Left ventricle myocardium inferior (tissue), 1 donor: ENCODE measurements at places on chromosomes 6 and 20.

- DNase-seq: no peak
Observed at GRCh38 chr6:24358219-24358821, 461 bp upstream of the DCDC2 start.

- DNase-seq: no peak
Observed at GRCh38 chr20:48544402-48545339, 283.1 kb downstream of the PREX1 start.

DNA sequence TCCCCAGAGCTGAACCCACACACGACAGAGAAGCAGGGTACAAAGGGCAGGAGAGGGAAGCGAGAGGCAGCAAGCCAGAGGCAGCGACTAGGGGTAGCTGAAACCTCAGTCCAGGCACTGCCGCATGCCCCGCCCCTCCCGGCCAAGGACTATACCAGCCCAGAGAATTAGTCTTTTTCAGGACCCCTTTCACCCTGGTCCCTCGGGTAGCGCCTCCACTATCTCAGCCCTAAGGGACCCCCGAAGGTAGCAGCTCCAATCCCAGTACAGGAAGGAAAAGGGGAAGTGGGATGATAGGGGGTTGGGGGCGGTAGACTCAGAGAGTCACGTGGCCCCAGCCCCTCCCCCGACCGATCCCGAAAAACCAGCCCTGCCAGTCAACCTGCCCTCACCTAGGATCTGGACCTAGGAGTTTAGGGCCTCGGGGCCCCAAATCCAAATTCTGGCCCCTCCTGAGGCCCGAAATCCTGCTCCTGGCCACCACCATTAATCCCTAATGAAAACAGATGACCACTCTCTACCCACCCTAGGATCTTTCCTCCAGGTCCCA, 1.3 kb downstream of the RGL2 start:
- DNase-seq: no peak

DNA sequence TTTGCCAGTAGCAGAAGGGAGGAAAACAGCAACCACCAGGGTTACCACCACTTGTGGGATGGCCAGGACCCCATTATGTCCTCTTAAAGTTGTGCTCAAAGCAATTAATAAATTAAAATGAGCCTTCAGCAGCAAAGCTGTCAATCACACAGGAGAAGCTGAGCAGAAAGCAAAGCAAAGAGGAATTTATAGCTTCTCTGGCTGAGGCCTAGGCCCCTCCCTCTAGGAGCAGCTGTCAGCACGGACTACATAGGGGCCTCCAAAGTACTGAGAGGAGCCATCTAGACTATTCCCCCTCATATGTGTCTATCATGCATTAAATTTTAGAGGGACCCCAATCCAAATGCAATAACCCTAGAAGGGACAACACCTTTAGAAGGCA, 6.4 kb downstream of the CCND3 start:
- no peak for DNase-seq

DNA sequence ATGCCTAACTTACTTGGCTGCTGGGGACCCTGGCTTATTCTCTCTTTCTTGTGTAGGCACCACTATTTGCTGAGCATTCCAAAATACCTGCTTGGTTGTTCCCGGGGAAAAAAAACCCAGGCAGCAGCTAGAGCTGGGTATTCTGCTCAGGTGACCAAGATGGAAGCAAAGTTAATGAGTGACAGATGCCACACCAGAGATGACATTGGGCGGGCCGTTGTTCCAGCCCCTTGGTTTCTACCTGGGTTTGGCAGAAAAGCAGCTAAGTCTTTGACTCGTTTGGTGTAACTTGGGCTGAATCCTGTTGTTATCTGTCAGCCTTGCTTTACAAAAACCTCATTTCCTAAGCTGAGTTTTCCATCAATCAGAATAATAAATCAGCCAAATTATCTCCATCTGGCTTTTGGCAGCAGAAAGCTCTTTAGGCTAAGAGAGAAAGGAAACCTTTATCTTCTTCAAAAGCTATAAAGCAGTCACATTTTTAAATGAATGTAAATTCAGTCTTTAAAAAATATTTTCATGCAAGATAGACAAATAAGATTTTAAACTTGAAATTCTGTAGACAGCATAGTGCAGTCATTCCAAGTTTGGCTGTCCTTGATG, 202.0 kb upstream of the GMDS start:
- no peak for DNase-seq

- no peak for DNase-seq
Observed at GRCh38 chr6:115064680-115065079, 721.9 kb upstream of the HS3ST5 start.

DNA sequence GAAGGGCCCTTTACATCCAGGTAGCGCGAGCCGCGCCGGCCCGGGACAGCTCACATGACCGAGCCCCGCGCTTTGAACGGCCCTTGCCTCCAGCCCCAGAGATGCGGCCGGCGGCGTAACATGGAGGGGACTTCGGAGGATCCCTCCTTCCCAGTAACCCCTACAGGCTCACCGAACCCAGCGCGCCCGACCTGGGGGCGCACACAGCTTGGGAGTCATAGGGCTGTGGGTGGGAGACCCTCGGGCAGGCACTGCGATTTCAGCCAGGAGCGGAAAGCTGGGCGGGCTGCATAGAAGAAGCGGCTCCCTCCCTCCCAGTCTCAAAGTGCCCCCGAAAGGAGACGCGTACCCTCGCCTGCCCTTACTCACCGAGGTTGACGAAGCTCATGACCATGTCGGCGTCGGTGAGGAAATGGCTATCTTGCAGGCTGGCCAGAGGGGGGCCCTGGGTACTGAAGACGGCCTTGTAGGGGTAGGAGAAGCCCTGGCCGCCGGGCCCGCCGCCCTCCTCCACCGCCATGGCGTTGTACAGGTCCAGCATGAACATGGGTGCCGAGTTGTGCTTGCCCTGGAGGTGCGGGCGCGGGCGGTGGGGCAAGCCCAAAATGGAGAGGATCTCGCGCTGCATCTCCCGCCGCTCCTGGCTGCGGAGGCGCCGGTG, 975 bp downstream of the BMP7 start:
- no peak for DNase-seq

GRCh38 chr20:438571-439469, 23.5 kb downstream of the TBC1D20 start:
- no peak for DNase-seq

DNA sequence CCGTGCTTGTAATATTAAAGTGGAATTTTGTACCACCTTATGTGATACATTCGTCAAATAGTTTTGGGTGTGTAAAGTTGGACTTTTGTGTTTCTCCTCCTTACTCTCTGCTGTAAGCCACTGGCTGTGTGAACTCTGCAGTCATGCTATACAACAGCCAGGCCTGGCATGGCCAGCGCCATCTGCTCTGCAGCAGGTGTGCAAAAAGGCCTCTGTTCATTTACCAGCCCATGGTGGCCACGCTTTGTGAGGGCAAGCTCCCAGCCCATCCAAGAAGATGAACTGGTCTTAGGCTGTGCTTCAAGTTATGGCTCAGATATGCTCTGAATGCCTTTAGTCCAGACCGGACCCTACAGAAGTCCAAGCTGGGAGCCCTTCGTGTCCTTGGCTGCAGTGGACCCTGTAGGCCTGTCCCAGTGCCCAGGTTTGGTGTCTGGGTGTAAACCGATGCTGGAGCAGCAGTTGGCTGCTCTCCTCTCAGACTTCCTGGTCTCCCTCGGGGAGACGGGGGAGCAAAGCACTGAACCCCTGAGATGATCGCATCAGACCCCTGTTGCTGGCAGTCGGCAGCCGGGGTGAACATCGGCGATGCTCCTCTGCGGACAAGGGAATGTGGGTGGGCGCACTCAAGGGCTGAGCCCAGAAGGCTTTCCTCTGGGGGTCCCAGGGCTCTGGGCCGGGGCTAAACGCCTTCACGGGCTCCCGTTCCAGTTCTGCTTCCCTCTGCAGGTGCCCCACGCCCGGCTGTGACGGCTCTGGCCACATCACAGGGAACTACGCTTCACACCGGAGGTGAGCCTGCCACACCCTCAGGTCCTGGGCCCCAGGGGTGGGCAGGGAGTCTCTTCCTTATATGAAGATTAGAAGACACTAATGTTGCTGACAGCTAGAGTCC, 28.6 kb upstream of the PCMTD2 start:
- DNase-seq: no peak

DNA sequence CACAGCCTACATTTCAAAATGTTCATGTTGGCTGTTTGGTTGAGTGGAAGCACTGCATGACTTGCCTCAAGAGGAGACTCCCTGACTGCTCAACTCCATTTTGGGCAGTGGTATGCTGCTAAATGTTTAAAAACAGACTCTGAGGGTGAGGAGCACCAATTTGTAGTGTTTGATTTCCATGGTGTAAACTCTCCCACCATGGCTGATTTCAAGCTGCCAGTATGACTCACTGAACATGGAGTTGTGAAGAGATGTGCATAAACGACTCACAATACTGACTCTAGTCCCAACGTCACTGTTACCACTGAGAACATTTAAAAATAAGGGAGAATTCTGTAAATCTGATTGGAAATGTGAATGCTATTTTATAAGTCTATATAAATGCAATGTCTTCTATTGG, 70.4 kb downstream of the BACH2 start:
- no peak for DNase-seq

GRCh38 chr20:4929686-4930397, 71.5 kb downstream of the SLC23A2 start:
- DNase-seq: no peak

GRCh38 chr6:84026721-84027164, 6.8 kb upstream of the MRAP2 start:
- DNase-seq: no peak

- DNase-seq: no peak
Observed at GRCh38 chr20:10795286-10796026, 121.7 kb upstream of the JAG1 start.

DNA sequence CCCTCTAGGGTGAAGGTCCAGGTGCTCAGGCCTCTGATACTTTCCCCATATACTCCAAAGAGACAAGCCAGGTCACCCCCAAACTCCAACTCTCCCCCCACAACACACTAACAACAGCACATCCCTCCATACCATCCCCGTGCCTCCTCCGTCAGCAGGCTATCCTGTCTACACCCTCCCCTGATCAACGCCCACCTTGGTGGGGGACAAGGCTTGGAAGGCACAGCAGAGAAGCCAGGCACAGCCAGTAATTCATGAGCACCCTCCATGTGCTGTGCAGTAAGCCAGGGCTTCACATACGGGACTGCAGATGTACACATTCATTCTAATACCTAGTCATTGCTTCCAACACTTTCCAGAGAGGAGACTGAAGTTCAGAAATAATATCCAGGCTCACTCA, 57.6 kb downstream of the TRERF1 start:
- DNase-seq: no peak

GRCh38 chr6:1604158-1605003, 5.3 kb upstream of the FOXC1 start:
- DNase-seq: no peak

DNA sequence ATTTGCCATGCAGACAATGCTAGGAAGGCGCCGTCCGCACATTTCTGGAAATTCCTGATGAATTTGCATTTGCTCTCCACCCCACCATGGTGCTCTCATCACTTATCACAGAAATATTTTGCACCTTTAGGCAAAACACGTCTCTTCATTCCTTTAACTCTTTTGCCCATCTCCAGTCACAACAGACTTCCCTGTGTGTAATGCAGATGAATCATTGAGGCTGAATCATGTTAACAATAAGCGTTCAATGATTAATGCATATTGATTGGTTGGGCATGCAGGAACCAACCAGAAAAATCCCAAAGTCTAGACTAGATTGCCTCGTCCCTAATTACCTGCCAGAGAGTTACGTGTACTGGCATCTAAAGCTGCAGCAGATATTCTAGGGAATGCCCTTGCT, 80.0 kb upstream of the ATXN1 start:
- no peak for DNase-seq

DNA sequence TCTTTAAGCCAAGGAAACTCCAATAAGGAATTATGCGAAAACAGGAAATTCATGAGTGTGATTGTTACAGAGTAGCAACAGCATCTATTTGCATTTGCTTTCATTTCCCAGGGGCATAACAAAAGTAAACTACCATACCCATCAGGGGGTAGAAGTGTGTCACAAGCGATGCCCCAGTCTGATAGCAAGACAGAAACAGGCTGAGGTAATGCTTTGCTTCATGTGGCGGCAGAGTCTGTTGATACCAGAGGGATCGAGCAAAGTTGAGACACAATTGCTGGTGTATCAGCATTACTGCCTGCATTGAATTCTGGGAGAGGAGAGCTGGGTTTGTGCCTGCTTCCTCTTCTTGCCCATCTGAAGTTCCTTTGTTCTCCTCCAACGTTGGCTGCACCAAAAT, 51.2 kb upstream of the LYRM2 start:
- no peak for DNase-seq

- DNase-seq: no peak
Observed at GRCh38 chr20:34282041-34282440, 21.1 kb downstream of the AHCY start.

GRCh38 chr6:98641949-98642719, 192.2 kb upstream of the POU3F2 start:
- DNase-seq: no peak

GRCh38 chr6:81436990-81437389, 315.5 kb downstream of the TENT5A start:
- no peak for DNase-seq

DNA sequence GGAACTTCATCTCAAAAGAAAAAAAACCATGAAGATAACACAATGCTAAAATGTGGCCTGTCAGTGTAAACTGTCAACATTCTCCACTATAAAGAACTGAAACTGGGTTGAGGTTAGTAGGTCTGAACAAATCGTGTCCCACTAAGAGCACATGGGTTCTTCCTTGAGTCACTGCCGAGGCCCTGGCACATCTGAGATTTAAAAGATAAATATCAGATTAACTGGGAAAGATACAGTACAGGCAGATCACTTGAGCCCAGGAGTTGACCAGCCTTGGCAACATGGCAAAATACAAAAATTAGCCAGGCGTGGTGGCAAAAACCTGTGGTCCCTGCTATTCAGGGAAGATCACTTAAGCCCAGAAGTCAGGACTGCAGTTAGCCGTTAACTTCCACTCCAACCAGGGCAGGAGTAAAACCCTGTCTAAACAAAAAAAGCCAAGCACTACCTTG, 5.6 kb downstream of the EEF1A1 start:
- DNase-seq: no peak

DNA sequence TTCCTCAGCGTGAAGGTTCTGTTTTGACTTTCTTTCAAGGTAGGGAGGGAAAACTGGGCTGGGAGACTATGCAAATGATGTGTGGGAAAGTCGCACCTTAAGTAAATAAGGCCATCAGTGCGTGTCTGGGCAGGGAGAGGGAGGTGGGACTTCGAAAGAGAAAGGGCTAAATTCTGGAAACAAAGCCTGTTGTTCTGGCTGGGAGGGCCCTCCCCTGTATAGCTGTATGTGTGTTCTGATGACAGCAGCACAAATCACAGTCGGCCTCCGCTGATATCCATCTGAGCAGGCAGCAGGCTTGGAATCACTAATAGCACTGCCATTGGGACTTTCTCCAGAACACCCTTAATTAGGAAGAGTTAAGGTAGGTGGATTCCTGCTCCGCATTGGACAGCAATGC, 19.2 kb downstream of the JAG1 start:
- no peak for DNase-seq

DNA sequence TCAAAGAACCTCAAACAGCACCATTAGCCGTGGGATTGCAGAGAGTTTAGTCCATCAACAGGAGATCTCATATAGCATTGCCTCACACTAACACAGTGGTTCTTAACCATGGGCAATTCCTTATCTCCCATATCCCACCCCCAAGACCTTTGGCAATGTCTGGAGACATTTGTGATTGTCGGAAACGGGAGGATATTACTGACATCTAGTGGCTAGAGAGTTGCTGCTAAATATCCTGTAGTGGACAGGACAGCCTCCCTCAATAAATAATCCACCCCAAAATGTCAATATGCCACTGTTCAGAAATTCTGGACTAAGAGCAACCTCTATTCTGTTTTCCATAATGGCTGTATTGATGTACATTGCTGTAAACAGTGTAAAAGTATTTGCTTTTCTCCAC, 210.1 kb upstream of the CCN2 start:
- no peak for DNase-seq
